ENCODE measurements at places on chromosomes 7 and 10. TPM values are rescaled to one million over a fixed set of nuclear protein-coding genes. Genes with fewer than 3 reads are reported as not detected.

Gene TEX36
- not detected for total RNA-seq

Gene PNLIP
- total RNA-seq: not detected

Gene FBXO24
- total RNA-seq: 0.34 TPM

Gene PTEN
- 70.8 TPM for total RNA-seq

Gene HOXA5
- total RNA-seq: 0.40 TPM

Gene MALSU1
- 52.0 TPM for total RNA-seq

Gene CPN1
- not detected for total RNA-seq

Gene CLDN3
- total RNA-seq: 7.4 TPM

Gene CPED1
- total RNA-seq: 102 TPM

Gene ATAD1
- total RNA-seq: 30.4 TPM

Gene PRF1
- 1.3 TPM for total RNA-seq

Gene ASAH2
- 3.8 TPM for total RNA-seq

Gene FAM237B
- not detected for total RNA-seq

DNA sequence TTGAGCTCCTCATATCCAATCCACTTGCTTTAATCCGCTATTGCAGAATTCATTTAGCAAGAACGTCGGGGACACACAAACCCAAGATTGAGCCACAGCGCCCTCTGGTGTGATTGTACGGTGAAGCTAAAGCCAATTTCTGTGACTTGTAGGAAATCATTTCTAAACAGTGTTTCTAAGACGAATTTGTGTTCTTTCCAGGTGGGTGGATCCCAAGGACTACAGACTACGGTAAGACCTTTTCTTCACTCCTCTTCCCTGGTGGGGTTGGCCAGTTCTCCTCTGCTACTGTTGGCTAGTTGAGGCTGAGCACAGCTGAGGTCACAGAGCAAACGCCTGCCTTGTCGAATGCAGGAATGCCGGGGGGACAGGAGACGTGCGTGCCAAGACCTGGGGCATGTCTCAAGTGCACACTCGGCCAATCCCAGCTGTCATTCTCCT lies 5.2 kb downstream of the DMBT1 start:
- peaks cover 1% of the 10 kb centered on the region for H3K4me1 ChIP-seq
- no peak overlapping the region for H3K4me3 ChIP-seq
- peak; percentile 84 for DNase-seq
- H3K27me3 ChIP-seq: no peaks in the 10 kb centered on the region

DNA sequence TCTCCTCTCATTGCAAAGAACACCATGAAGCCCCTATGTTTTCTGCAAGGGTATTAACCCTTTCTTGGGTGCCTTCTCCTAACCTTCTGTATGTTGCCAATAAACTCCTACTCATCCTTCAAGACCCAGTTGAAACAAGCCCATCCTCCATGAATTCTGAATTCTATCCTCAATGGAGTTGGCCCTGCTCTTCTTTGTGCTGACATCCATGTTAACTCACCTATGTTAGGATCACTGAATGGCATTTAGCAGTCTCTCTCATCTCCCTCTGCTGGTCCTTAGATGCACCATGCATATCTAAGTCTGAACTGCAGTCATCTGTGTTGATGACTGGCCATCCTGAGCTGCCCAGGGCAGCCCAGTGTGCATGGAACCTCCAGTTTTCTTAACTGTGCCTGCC lies 129.8 kb downstream of the BUB3 start:
- DNase-seq: no peak
- H3K27me3 ChIP-seq: no peaks in the 10 kb centered on the region
- no peak overlapping the region for H3K4me3 ChIP-seq
- no peaks in the 10 kb centered on the region for H3K4me1 ChIP-seq
- H3K27ac ChIP-seq: no peak overlapping the region
- H3K36me3 ChIP-seq: no peaks in the 10 kb centered on the region

GRCh38 chr7:46153951-46154787 lies 233.1 kb upstream of the IGFBP3 start:
- no peaks in the 10 kb centered on the region for H3K36me3 ChIP-seq
- H3K4me3 ChIP-seq: no peak overlapping the region
- no peak overlapping the region for H3K27ac ChIP-seq

- DNase-seq: peak; percentile 20
- peaks cover 4% of the 10 kb centered on the region for H3K4me1 ChIP-seq
Observed at GRCh38 chr7:117157241-117158209, 165.3 kb downstream of the WNT2 start.

GRCh38 chr10:24483701-24484100 lies 240.0 kb downstream of the ARHGAP21 start:
- H3K36me3 ChIP-seq: no peaks in the 10 kb centered on the region
- no peak overlapping the region for H3K4me3 ChIP-seq
- DNase-seq: no peak
- no peak overlapping the region for H3K27ac ChIP-seq
- no peaks in the 10 kb centered on the region for H3K27me3 ChIP-seq
- no peaks in the 10 kb centered on the region for H3K4me1 ChIP-seq

GRCh38 chr10:1209355-1209979 lies 153.3 kb downstream of the WDR37 start:
- H3K4me1 ChIP-seq: no peaks in the 10 kb centered on the region
- H3K4me3 ChIP-seq: no peak overlapping the region
- H3K36me3 ChIP-seq: no peaks in the 10 kb centered on the region
- H3K27me3 ChIP-seq: no peaks in the 10 kb centered on the region
- DNase-seq: no peak
- no peak overlapping the region for H3K27ac ChIP-seq

DNA sequence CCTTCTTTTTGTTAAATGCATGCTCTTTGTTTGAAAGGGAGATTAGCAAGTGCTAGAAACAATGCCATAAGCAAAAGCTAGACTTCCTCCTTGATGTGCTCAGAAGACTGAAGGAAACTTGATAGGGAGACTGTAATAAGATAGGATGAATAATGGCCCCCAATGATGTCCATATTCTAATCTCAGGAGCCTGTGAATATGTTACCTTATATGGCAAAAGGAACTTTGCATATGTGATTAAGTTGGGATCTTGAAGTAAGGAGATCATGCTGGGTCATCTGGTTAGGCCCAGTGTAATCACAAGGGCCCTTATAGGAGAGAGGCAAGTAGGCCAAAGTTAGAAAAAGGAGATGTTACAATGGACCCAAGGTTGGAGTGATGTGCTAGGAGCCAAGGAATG lies 13.6 kb upstream of the LIPM start:
- no peaks in the 10 kb centered on the region for H3K36me3 ChIP-seq
- no peaks in the 10 kb centered on the region for H3K27me3 ChIP-seq
- H3K4me1 ChIP-seq: no peaks in the 10 kb centered on the region
- H3K27ac ChIP-seq: no peak overlapping the region

DNA sequence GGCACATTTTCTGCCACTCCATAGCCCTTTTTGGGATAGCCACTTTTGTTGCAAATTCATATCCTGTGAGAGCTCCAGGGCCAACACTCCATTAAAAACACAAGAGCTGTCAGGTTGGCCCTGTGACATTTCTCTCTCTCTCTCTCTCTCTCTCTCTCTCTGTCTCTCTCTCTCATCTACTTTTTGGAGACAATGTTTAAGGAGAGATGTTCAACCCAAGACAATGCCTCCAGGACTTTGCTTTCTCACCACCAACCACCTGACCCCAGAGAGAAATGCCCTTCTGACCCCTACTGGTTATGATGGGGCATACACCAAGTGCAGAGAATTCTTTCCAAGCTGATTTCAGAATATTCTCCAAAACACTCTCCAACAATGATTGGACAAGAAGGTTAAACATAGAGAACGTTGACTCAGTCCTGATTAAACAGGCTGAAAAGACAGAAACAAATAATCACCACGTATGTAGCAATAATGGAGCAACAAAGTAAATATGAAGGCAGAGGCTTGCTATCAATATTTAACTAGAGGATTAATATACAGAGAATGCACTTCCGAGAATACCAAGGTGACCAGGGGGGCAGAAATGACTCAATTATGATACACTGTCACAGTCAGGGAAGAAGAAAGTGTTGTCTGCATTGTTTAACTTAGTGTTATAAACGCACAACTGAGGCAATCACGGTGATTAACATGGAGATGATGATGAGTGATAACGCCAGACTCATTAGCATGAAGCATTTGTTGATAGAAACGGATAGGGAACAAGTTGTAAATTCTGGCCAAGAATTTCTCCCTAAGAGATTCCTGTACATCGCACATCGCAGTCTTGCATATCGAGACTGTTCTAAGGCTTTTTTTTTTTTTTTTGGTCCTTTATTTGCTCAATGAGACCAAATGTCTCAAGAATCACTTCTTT lies 178.5 kb downstream of the NRP1 start:
- no peak overlapping the region for H3K27ac ChIP-seq
- H3K4me3 ChIP-seq: no peak overlapping the region
- H3K4me1 ChIP-seq: peaks cover 16% of the 10 kb centered on the region

DNA sequence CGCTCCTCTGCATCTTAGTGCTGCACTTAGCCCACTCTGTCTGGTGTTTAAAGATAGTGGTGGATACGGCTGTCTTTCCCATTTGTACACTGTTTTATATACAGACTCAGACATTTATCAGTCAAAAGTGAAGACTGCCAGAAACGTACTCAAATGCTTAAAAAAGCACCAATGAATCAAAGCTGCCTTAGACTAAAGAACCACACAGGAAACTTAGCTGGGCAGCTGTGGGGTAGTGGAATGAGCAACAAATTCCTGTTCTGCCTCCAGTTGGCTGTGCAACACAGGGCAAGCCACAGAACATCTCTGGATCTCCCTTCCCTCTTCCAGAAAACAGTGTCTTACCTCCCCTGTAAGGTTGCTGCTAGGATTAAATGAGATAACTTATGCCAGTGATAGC lies 76.0 kb downstream of the ATXN7L1 start:
- no peaks in the 10 kb centered on the region for H3K27me3 ChIP-seq
- H3K4me3 ChIP-seq: no peak overlapping the region
- no peaks in the 10 kb centered on the region for H3K36me3 ChIP-seq
- no peak overlapping the region for H3K27ac ChIP-seq
- no peak for DNase-seq

- H3K36me3 ChIP-seq: no peaks in the 10 kb centered on the region
- H3K27ac ChIP-seq: peak overlapping the region; percentile 60
- H3K4me1 ChIP-seq: no peaks in the 10 kb centered on the region
- no peak for DNase-seq
- no peaks in the 10 kb centered on the region for H3K27me3 ChIP-seq
Observed at GRCh38 chr7:141550386-141551093, 670 bp upstream of the AGK start.

DNA sequence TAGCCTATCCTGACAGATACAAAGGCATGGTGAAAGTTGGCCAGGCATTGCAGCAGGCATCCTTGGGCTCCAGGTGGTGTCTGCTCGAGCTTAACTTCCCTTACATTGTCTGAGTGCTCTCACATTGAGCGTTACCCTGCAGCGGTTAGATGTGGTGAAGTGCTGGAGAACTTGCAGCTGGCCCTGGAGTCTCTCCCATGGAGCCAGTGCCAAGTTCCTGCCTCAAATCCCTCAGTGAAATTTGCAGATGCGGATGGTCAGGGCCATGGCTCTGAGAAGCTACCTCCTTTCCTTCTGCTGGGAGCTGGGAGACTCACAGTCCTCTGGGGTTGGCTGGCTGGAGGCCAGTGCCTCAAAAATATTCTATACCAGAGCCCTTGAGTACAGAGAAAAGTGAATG lies 3.3 kb upstream of the ZNF746 start:
- no peaks in the 10 kb centered on the region for H3K27me3 ChIP-seq
- H3K4me3 ChIP-seq: no peak overlapping the region
- no peaks in the 10 kb centered on the region for H3K36me3 ChIP-seq
- no peak for DNase-seq

DNA sequence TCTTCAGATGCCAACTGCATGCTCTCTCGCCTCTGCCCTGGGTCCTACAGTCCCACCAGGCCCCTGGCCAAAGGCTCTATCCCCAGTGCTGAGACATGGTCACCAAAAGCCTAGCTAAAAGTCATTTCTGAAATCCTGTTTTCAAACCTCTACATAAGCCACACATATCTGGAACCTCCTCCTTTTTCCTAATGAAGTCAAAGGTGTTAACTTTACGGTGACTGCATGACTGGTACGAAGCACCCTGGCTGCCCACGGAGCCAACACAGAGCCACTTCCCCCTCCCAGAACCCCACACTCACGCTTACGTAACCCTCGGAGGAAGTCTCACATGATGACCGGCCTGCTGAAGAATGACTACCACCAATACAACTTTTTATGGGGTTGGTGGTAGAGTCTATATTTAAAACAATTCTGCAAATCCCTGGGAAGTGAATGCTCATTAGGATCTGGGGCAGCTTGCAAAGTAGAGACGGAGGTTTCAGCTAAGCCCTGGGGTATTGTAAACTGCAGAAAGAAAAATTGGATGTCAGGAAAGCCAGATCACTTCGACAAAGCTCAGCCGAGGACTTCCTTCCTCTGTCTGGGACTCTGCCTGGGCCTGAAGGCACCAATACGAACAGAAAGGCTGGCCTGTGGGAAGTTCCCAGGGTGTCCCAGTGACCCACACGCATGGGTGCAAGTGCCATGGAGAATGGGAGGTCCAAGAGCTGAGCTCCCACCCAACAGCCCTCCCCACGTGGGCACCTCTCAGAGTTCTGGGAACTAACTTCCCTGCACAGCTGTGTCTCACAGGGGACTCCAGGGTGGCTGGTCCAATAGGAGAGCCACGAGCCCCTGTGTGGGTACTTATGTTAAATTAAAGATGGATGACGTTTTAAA lies 50.7 kb downstream of the PDGFA start:
- DNase-seq: peak; percentile 9
- H3K4me1 ChIP-seq: peaks cover 19% of the 10 kb centered on the region
- no peak overlapping the region for H3K27ac ChIP-seq
- no peaks in the 10 kb centered on the region for H3K27me3 ChIP-seq

- no peaks in the 10 kb centered on the region for H3K27me3 ChIP-seq
- no peaks in the 10 kb centered on the region for H3K4me1 ChIP-seq
- no peaks in the 10 kb centered on the region for H3K36me3 ChIP-seq
Observed at GRCh38 chr7:4000934-4001333, 681.2 kb upstream of the FOXK1 start.
